ENCODE measurements at places on chromosomes 1 and 21.

- DNase-seq, result no peak
Observed at GRCh38 chr1:89881415-89882058, 60.7 kb downstream of the LRRC8D start.

GRCh38 chr1:244264163-244264562, 187.5 kb downstream of the ADSS2 start:
- no peak for DNase-seq

DNA sequence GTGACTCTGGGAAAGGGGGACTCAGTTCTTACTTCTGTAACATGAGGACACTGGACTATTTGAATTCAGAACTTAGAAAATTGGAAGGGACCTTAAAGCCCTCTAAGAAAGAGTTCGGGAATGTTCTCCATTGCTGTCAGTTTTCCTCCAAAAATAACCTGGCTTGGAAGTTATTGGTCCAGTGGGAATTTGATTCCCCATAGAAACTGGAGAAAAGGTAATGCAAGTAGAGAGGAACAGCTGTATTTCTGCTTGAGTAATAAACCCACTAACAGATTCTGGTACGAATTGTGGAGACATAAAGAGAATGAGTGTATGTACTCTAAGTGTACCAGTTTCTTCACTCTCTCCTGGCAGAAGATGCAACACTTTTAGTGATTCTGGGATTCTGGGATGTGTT, 1.8 kb downstream of the ZBED6 start:
- DNase-seq, result no peak

DNA sequence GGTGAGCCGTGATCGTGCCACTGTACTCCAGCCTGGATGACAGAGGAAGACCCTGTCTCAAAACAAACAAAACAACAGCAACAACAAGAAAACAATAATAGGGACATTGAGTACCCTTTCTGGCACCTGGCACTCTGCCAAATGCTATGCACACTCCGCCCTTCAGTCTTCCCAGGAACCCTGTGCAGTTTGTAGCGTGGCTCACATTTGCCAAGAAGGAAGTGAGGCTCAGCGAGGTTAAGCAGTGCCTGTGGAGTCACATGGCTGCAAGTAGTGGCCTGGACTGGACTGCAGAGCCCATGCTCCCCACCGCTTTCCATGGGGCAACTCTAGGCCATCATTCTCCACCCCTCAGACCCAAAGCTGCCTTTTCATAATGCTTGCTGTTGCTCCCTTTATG, 5.3 kb upstream of the EVA1B start:
- no peak for DNase-seq

GRCh38 chr1:44321466-44321865, 33.6 kb downstream of the ERI3 start:
- no peak for DNase-seq

- DNase-seq, result no peak
Observed at GRCh38 chr1:158199849-158200248, 19.2 kb downstream of the CD1D start.

- no peak for DNase-seq
Observed at GRCh38 chr1:39754906-39755504, 16.1 kb downstream of the OXCT2 start.

DNA sequence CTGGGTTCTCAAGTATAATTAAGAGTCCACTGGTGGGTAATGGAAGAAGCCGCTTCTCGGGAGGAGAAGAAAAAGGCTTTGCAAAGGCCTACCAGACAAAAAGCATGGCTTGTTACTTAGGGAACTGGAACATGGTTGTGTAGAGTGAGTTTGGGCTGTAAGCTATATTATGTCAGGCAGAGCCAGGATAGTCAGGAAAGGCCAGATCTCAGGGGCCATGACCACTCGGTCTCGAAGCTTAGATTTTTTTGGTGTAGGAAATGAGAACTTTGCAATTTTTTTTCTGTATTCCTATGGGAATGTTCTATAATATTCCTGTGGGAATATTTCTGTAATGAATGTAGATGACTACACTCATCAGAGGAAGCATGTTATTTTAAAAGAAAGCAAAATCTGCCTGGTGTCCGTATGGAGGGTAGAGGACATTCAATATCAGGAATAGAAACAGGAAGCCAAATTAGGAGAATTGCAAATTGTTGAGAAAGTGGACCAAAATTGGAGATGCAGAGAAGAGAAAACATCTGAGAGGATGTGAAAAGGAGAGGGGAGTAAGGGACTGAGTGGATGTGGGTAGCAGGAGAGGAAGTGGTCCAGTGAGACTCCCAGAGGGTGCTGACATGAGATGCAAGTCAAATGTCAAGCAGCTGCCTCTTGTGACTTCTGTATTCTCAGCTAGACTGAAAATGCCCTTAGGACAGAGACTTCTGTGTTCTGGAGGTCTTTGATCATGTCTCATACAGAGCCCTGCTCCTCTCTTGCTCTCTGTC, 45.2 kb upstream of the HAO2 start:
- DNase-seq, result no peak

DNA sequence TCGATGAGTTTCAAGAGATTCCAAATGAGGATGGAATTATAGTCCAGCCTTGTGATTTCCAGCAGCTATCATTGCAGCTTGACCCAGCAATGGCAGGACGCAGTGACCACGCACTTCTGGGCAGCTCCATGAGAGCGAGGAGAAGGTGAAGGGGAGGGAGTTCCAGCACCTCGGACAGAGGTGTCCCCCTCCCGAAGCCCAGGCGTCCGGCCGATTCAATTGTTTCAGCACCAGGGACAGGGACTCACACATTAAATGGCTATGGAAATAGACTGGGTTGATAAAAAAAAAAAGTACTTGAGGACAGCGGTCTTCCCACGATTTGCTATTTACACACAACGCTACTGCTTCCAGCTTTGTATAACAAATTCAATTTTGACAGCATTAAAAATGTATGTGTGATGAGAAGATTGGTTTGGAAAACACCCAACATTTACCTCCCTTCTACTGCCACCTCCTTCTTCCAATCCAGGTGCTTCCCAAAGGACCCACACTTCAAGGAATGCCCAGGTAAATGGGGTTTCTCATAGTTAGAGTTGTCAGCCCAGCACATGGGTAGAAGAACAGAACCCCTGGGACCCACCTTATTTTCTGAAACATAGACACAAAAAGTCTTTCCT, 71.8 kb downstream of the DISP3 start:
- DNase-seq, result no peak

- no peak for DNase-seq
Observed at GRCh38 chr1:216688127-216688657, 35.0 kb downstream of the ESRRG start.

- no peak for DNase-seq
Observed at GRCh38 chr1:234694661-234695060, 84.7 kb upstream of the IRF2BP2 start.

- no peak for DNase-seq
Observed at GRCh38 chr1:90768826-90769225, 51.7 kb upstream of the BARHL2 start.

- DNase-seq, result no peak
Observed at GRCh38 chr1:62308606-62309005, 10.6 kb downstream of the KANK4 start.

- no peak for DNase-seq
Observed at GRCh38 chr1:27970401-27970800, 10.6 kb downstream of the XKR8 start.

GRCh38 chr21:23960769-23961168, 1646.5 kb downstream of the MRPL39 start:
- DNase-seq, result no peak

GRCh38 chr1:67947114-67947513, 103.3 kb downstream of the DIRAS3 start:
- no peak for DNase-seq

DNA sequence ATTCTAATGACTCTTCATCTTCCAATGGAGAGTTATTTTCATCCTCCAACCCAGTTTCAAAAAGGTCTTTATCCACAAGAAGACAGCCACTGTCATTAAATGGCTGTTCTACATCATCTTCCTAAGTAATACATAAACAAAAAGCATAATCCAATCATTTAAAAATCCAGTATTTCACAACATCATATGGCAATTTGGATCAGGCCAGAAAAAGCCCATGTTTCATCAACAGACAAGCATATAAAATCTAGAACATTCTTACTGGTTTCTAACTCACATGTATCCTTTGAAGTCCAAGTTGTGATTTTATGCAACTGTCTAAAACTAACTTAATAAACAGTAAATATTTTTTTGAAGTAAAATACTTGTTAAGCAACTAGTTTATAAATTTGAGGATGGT, 6.6 kb downstream of the CLSPN start:
- no peak for DNase-seq

DNA sequence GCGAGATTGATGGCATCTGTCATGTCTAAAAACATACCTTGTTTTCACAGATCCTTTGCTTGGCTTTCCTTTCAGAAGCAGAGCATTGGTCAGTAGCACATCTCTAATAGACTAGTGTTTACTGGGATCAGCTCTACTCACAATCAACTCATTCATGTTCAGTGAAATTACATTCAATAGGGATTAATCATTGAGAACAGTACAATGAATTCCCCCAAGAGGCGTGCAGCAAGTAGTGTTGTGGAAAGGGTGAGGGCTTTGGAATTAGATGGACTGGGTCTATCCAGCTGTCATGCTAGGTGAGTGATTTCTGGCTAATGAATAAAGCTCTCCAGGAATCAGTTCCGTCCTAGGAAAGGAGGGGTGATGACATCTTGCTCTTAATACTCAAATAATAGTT, 155.2 kb upstream of the COA6 start:
- DNase-seq, result no peak

- peak; percentile 40 for DNase-seq
Observed at GRCh38 chr1:150066838-150067183, 765 bp upstream of the VPS45 start.
